ENCODE measurements at places on chromosomes 11 and 22.
A peak's percentile ranks its signal among the peaks of the same experiment; 100 is the strongest.

DNA sequence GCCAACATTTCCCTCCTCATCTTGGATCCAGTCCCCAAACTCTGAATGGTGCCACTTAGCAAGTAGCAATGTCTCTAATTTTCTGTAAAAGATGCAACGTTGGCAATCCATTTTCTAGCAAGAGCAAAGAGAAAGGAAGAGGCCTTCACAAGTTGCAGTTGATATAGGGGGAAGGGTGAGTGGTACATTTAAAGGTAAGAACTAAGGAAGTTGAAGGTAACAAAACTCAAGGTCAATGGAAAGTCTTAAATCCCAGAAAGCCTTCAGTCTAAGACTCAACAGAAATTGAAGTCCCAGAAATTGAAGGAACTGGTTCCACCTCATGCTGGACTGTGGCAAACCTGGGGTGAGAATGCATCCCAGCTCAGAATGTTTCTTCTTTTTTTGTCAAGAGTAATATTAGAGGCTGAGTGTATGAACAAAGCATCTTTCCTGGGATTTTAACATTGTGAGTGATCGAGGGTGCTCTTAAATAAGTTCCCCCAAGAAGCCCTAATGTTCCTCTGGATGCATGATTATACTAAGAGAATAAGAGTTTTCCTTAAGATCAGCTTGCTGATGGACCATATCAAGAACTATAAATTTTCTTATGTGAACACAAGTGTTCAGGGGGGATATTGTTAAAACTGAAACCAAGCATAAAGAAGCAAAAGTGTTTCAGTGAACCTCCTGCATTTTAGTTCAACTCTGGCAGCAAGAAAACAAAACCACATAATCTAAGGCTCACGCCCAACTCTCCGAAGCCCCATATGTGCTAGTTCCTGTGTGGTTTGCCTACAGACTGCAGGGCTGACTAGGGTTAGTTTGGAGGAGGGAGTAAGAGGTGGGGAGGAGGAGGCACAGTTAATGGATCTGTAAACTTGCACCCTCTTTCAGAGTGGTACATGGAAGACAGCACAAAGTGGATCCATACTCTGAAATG lies at the start of gene GRAP2:
GRAP2 (plus strand) TSS at position 779 of the 922 bp plus-strand sequence. CDS start 46,023 bp downstream, outside the sequence.
- peak; percentile 72 for DNase-seq

- DNase-seq = no peak
These were observed 9.5 kb downstream of the SNAP29 start for GRCh38 chr22:20868025-20868962.

DNA sequence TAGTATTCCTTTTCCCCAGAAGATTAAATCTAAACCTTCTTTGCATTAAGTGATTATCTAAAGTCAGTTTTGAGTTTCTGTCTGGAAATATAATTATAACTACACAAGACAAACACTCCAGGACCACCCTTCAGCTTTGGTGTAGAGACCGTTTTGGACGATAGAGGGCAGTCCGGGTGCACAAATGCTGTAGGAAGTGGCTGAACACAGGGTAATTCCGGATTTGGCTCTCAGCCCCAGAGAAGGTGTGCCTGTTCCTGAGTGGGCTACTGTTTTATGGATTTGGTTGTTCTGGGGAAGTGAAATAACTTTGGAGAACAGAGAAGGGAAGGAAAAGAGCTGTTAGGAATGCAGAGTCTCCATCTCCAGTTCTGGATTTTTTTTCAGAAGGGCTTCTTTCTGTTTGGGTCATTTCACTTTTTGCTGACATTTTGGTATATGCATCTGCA lies 14.8 kb downstream of the EXT2 start:
- peak; percentile 56 for DNase-seq

DNA sequence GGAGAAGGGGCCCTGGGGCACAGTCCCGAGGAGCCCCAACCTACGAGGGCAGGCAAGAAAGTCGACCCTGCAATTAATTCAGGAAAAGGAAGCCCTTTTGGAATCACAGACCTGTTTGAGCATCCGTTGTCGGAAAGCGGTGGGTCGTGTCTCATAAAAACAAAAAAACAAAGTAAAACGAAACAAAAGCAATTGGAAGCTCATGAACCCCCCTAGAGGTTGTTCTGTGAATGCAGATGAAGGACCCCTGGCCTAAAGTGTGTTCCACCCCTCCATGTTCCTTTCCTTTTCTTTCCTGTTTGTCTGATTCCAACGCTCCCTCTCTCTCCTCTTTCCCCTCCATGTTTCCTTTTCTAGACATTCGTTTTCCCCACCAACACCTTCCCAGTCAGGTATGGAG lies 203.7 kb downstream of the GRIK4 start:
- no peak for DNase-seq

GRCh38 chr22:23182309-23183060 lies 2.2 kb downstream of the BCR start:
- peak; percentile 82 for DNase-seq

GRCh38 chr11:108224911-108225786 lies 2.3 kb downstream of the ATM start:
- peak; percentile 41 for DNase-seq

DNA sequence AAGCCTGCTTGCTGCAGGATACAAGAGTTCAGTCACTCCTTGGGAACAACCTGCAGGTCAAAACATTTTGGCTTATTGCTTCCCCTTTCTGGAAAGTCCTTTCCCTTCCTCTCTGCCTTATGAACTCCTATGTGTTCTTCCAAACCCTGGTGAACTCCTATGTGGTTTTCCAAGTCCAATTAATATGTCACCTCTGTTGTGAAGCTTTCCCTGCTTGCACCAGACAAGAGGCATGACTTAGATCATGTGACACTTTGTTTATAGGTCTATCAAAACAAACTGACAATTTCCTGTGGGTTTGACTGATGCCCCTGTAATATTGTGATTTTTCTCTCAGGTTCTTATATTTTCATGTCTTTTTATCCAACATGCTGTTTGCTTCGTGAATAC lies 64.2 kb downstream of the ENDOD1 start:
- no peak for DNase-seq

GRCh38 chr22:50219800-50220602 lies 19.2 kb downstream of the SELENOO start:
- DNase-seq = no peak

DNA sequence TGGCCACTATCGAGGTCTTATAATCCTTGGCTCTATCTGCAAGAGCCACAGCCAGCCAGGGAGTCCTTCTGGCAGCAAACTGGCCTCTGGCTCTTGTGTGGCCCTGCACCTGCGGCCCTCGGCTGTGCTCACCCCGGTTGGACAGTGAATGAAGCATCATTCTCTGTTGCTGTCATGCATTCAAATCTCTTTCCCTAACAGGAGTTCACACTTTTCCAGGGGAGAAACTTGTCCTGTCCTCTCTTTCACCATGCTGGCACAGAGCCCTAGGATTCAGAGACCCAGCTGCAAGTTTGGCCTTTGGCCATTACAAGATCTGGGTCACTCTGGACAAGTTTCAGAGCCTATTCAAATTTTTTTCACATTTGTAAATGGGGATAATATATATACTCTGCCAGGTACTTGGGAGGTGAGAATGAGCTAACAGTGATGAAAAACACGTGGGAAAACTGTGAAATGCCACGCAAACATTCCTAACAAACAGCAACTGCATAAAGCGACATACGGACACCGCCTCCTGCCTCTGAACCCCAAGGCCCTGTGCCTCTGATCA lies 34.2 kb downstream of the TMEM184B start:
- no peak for DNase-seq

DNA sequence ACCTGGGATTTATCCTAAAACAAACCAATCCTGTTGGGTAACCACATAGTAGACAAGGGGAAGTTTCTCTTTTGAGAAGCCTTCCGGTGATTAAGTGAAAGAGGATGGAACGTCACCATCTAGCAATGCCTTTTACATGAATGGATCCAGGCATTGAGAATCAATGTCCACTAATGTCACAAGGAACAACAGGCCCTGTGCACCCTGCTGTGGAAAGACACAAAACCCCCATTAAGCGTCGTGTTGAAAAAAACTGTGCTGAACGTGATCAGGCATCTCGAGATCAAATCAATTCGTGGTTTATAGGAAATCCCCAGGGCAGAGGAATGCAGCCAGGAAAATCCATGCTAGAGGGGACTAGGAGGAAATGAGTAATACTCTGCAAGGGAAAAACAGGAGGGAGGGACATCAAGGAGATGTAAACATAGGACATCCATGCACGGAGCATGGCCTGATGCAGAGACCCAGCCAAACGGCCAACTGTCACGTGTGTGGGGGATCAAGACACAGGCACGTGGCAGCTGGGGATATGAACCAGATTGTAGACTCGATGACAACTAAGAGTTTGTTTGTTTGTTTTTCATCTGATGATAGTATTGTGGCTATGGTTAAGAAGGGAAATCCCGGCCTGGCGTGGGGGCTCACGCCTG lies 38.6 kb upstream of the CARS1 start:
- no peak for DNase-seq

DNA sequence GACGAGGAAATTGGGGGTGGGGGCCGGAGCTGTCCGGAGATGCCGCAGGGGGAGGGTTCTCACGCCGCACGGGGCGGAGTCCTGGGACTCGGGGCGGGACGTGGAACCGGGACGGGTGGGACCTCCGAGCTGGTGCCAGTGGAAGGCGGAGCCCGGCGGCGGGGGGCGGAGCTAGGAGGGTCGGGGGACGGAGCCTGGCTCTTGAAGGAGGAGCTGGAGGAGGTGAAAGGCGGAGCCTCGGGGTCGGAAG lies 271 bp downstream of the FKBP2 start:
- DNase-seq = peak; percentile 100

DNA sequence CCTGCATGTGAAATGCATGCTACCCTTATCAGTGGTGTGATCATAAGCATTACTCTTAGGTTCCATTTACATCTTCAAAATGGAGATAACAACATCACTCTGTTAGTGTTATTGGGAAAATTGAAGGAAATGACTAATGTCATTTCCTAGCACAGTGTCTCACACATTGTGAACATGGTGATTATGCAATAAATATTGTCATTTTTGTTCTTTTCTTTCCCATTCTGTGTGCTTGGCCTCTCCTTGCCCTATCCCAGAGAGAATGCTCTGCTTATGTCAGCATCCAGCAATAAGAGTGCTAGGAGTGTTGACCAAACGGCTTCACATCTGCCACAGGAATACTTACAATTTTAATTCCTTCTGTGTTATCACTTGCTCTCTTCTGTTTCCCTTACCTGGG lies 1024.1 kb upstream of the CCDC90B start:
- no peak for DNase-seq

- DNase-seq = no peak
These were observed 3.3 kb downstream of the RAB6A start for GRCh38 chr11:73757598-73757997.

GRCh38 chr11:211741-212140 lies 4.2 kb downstream of the RIC8A start:
- DNase-seq = no peak

- DNase-seq = no peak
These were observed 19.2 kb downstream of the NECTIN1 start for GRCh38 chr11:119709638-119710346.

DNA sequence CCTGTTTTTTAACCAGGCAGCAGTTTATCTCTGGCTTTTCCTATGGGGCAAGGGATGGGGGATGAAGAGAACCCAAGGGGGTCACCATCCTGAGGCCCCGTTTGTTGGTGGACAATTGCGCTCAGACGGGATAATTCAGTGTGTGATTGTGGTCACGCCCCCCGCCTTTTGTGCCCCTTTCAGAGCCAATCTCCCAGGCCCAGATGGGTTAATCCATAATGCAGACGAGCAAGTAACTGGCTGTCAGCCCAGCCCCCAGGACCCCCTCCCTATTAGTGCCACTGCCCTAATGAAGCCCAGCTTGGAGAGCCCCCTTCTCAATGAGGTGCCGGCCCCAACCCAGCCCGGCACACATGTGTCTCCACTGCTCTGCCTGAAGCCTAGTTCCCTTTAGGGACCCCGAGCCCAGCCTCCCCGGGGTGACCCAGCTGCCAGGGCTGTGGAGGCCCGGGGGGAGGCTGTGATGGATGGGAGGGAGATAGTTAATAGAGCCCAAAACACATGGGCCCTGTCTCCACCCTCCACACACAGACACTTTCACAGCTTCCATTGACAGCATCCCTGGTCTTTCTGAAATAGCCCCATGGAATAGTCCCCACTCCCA lies 19.1 kb upstream of the ROBO3 start:
- no peak for DNase-seq

DNA sequence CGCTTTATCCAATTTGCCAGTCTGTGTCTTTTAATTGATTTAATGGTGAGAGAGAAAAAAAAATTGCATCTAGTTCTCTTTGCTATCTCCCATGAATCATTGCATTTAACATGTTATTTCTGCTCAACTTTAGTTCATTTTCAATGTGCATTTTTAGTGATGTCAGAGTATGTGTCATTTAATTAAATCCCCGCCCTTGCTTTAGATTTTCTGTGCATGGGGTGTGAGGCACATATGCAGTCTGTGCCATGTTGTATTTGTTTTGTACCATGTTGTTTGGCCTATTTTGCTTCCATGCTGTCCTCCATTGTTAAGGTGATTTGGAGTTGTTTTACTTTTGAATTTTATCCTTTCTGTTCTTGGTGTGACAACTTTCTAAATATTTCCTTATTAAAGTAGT lies 8.3 kb upstream of the NCR3LG1 start:
- no peak for DNase-seq

DNA sequence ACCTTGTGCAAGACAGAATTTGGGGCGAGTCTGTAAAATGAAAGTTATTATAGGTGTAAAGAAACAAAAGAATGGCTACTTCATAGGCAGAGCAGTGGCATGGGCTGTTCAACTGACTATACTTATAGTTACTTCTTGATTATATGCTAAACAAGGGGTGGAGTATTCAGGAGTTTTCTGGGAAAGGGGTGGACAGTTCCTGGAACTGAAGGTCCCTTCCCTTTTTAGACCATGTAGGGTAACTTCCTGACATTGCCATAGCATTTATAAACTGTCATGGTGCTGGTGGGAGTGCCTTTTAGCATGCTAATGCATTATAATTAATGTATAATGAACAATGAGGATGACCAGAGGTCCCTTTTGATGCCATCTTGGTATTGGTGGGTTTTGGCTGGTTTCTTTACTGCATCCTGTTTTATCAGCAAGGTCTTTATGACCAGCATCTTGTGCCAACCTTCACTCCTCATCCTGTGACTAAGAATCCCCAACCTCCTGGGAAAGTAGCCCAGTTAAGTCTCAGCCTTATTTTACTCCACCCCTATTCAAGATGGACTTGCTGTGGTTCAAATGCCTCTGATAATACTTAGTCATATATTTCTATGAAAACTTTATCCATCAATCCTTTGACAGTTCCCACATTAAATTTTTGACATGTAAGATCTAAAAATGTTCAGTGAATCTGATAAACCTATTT lies 118.6 kb downstream of the ARHGAP42 start:
- DNase-seq = no peak

All from stimulated activated CD4-positive, alpha-beta T cell treated with anti-CD3 and anti-CD28 coated beads, Interleukin-4, amount 100 ng/mL, for 24 hours (primary cell).